ENCODE measurements at places on chromosomes 7 and 10.
A peak's percentile ranks its signal among the peaks of the same experiment; 100 is the strongest.

DNA sequence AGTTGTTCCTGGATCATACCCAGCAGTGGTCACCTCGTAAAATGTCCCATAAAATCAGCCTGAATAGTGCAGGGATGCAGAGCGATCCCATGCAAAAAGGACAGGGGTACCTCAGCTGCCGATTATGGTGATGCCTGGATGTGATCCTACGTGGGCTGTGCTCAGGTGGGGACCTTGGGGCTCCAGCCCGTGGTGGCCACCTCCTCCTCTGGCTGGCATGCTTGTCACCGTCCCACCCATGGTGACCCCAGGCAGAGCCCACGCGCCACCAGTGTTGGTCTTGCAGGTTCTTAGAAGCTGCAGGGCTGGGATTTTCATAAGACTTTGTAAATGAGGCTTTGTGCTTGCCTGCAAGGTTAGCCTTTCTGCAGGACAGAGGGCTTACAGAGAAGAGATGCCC, 97.2 kb downstream of the GLRX3 start:
- no peak for DNase-seq

- DNase-seq = no peak
Measured at GRCh38 chr7:34840176-34840785, 182.3 kb downstream of the NPSR1 start.

DNA sequence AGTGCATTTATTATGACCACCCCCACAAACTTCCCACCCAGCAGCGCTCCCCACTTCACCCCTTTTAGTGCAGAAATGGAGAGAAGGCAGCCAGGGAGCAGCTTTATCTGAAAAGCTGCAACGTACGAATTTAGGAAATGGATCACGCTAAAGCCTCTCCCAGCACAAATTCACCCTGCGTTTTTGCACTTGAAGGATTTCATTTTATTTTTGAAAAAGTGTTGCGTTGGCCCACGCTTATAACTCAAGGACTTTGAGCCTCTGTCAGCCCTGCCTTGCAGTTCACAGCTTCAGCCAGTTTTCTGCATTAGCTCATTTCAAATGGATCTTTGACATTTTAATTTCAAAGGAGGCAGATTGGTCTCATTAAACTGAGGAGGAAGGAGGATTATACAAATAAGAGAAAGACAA, 556.1 kb downstream of the KCNMA1 start:
- no peak for DNase-seq

DNA sequence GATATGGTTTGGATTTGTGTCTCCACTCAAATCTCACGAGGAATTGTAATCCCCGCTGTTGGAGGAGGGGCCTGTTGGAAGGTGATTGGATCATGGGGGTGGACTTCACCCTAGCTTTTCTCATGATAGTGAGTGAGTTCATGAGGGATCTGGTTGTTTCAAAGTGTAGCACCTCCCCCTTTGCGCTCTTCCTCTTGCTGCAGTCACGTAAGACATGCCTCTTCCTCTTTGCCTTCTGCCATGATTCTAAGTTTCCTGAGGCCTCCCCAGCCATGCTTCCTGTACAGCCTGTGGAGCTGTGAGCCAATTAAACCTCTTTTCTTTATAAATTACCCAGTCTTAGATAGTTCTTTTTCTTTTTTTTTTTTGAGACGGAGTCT, 17.1 kb downstream of the CDNF start:
- DNase-seq = no peak

DNA sequence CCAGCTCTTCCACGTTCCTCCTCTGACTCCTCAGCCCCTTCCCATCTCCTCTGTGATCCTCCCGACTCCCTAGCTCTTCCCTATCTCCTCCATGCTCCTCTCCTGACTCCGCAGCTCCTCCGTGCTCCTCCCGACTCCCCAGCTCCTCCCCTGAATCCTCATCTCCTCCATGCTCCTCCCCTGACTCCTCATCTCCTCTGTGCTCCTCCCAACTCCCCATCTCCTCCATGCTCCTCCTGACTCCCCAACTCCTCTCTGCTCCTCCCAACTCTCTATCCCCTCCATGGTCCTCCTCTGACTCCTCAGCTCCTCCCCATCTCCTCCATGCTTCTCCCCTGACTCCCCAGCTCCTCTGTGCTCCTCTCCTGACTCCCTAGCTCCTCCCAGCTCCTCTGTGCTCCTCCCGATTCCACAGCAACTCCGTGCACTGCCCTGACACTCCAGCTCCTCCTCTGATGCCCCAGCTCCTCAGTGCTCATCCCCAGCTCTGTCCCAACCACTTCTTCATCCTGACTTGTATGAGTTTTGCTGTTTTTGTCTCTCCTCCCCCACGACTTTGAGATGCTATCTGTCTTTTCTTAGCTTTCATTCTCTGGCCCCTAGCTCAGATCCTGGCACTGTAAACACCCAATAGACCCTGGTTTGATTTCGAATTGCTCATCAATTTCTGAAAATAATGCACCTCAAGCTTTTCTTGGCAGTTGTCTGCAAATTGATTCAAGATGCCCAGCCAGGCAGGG, 38.3 kb downstream of the OAT start:
- no peak for DNase-seq

DNA sequence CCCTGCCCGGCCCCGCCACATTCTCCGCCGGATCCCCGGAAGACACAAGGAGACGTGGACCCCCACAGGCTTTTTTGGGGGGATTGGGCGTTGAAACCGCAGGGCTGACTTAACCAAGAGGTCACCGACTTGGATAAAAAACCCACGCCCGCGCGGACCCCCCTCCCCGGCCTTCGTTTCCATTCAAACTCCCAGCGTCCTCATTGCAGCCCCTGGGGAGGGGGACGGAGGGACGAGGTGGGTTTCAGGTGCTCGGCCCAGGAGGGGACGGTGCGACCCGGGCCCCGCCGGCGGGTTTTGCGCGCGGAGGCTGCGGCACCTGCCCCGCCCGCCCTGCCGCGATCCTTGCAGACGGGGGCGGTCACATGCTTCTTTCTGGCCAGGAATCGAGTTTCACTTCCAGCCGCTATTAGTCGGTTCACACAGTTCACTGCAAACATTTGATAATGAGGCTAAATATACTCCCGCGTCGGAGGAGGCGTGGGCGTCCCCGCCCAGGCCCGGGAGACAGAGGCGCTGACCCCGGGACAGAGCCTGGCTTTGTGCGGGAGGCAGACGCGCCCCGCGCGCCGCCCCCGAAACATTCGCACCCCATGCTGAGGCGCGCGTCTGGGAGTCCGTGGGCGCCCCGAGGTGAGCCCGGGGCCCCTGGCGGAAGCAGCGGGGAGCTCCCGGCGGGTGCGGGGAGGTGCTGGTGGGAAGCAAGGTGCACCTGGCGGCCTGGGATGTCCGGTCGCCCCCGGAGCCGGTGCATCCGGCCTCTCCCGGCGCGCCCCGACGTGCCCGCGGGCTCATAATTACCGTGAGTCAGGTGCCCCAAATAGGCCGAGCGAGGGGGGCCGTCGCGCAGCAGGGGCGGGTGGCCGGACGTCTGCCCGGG, 2.7 kb upstream of the PDGFA start:
- DNase-seq = no peak

DNA sequence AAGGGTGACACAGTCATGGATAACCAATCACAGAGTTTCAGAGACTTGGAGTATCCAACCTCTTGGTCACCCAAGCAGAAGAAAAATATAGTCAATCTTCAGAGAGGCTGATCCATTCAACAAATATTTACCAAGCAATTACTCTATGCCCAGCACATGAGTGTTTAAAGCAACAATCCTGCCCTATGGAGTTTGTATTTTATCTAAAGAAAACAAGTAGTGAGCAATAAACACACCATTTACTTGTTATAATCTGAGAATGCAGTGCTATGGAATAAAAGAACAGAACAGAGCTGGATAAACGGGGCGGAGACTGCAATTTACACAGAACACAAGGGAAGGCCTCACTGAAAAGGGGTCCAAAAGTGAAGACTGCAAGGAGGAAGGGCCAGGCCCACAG, 63.8 kb downstream of the GRB10 start:
- no peak for DNase-seq

- peak; percentile 11 for DNase-seq
Measured at GRCh38 chr10:86365346-86366032, 1.1 kb downstream of the GRID1 start.

DNA sequence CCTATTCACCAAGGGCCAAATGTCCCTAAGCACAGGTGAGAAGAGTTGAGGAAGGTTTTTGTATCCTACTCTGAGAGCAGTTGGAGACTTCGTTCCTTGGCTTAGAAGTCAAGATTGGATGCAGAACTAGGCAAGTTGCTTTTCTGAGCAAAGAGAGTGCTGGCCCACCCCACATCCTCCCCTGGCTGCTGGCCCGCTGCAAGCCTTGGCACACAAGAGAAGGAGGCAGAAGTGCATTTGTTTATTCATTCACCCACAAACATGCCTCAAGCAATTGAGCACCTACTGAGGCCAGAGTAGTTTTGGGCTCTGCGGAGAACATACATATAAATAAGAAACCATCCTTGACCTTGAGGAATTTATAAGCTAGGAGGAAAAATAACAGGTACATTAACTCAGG, 318.9 kb downstream of the KCNMA1 start:
- no peak for DNase-seq

DNA sequence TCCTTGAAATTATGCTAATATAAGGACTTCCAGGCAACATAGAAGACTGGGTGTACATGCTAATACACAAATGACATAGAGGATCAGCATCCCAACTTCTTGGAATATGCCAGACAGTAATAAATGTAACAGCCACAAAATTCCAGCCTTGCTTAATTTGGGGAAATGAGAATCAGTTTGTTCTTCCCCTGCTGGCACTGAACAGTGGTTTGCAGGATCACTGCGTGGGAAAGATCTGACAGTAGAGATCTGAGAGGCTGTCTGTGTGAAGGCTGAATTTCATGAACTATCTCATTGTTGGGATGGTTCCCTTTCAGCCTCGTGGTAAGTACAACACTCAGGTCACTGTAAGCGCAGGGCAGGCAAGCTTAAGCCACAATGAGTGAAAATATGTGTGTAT, 1078.0 kb downstream of the LRMDA start:
- DNase-seq = no peak

DNA sequence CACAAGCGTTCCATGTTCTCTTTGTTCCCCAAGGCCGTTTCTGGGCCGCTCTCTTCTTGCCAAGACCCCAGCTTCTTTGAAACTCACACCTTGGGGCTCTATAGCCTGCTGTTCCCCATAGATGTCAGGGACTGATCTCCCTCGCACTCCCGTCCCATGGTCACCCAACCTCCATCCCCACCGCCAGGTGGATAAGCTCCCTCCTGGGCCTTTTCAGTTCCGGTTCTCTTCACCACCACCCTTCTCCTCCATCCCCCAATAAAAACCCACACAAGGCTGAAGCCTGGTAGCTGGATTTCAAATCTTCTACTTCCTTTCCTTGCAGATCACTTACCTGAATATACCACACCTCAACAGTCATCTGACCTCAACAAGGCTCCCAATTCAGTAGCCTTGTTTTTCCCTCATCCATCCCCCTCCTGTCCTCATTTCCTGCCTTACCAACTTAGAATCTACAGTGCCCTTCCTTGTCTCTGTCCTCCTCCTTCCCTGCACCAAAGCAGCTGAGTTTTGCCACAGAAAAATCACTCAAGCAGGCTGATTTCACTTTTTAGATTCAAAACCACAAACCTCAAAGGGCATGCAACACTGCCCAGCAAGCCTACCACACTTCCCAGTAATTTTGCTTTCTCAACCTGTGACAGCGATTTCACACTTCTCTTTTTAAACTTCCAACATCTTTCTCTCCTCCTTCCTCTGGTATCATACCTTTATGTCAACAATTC, 7.7 kb downstream of the SLC37A3 start:
- no peak for DNase-seq

DNA sequence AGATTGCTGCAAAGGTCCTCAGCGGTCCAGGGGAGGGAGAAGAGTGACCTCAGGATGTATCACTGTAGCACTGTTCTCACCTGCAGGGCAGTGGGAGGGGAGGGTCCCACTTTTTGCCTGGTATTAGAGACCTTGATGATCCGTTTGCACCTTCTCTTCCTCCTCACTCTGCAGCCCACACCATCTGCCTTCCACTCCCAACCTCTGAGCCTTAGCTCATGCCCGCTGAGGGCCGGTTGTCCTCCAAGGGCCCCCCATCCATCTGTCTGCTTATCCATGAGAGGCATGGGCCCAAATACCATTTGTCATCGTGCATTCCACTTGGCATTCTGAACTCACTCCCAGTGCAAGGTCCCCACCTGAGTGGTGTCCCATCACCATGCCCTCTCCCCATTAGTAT, 64.6 kb upstream of the PCBD1 start:
- DNase-seq = no peak

DNA sequence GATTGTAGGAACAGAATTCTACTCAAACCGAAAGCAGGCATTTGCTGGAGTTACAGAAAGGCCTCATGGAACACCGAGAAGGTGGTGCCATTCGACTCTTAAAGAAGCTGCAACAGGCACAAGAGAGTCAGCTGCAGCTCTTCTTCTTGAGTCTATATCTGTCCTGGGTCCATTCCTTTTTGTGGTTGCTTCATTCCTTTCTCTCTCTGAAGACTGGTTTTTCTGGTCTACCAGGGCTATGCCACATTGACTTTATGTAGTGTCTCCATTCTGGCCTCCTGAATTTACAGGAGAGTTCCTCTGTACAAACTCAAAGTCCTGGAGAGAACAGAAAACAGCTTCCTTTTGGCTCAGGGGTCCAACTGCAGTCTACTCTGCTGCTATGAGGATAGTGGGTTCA, 132.8 kb downstream of the CFTR start:
- no peak for DNase-seq

DNA sequence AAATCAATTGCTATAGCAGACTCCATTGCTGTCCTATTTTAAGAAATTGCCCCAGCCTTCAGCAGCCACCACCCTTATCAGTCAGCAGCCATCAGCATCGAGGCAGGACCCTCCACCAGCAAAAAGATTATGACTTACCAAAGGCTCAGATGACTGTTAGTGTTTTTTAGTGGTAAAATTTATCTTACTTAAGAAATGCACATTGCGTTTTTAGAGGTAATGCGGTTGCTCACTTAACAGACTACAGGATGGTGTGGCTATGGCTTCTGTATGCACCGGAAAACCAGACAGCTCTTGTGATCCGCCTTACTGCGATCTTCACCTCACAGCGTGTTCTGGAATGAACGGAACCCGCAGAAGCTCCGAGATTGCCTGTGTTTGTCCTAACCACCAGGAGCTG, 58.1 kb downstream of the WDR37 start:
- no peak for DNase-seq

- no peak for DNase-seq
Measured at GRCh38 chr7:17071866-17072265, 190.1 kb upstream of the AGR3 start.

GRCh38 chr7:552868-553635, 33.4 kb upstream of the PDGFA start:
- no peak for DNase-seq

- DNase-seq = no peak
Measured at GRCh38 chr10:109887243-109887642, 36.1 kb downstream of the XPNPEP1 start.

GRCh38 chr7:87234949-87235348, 15.4 kb upstream of the TMEM243 start:
- DNase-seq = no peak

Data from activated CD8-positive, alpha-beta memory T cell treated with anti-CD3 and anti-CD28 coated beads, Interleukin-2, amount 50 U/mL, for 4 hours (primary cell).